Smooth muscle cell of the coronary artery (primary cell): ENCODE measurements at places on chromosomes 11 and 22. TPM values are rescaled to one million over a fixed set of nuclear protein-coding genes. Genes with fewer than 3 reads are reported as not detected.

MRGPRG gene
- total RNA-seq, result not detected in 2 replicates

GAS2 gene
- total RNA-seq, result 0.59 and 0.68 TPM in 2 replicates

MMP12 gene
- total RNA-seq, result under 0.01 and 9.1 TPM in 2 replicates

UBQLNL gene
- total RNA-seq, result 0.08 and 0.12 TPM in 2 replicates

BDNF gene
- total RNA-seq, result 1.2 and 38.8 TPM in 2 replicates

DKK3 gene
- 129 and 293 TPM in 2 replicates for total RNA-seq

TUB gene
- 7.7 and 12.6 TPM in 2 replicates for total RNA-seq

OR2AG1 gene
- total RNA-seq, result not detected in 2 replicates

PRODH gene
- total RNA-seq, result 0.08 and 0.59 TPM in 2 replicates

ARL14EP gene
- total RNA-seq, result 18.0 and 25.9 TPM in 2 replicates

IL18 gene
- total RNA-seq, result 0.08 and 0.12 TPM in 2 replicates

ARAP1 gene
- 74.3 and 220 TPM in 2 replicates for total RNA-seq

OR6A2 gene
- total RNA-seq, result 0.12 and 0.15 TPM in 2 replicates

MMP13 gene
- total RNA-seq, result not detected in 2 replicates
